ENCODE measurements at places on chromosomes 1 and 21.

- DNase-seq: peak; percentile 50
These were observed at the start of gene EFNA1 for GRCh38 chr1:155127105-155127966. EFNA1 (plus strand) TSS chr1:155127876; CDS start chr1:155127978, 102 bp downstream.

DNA sequence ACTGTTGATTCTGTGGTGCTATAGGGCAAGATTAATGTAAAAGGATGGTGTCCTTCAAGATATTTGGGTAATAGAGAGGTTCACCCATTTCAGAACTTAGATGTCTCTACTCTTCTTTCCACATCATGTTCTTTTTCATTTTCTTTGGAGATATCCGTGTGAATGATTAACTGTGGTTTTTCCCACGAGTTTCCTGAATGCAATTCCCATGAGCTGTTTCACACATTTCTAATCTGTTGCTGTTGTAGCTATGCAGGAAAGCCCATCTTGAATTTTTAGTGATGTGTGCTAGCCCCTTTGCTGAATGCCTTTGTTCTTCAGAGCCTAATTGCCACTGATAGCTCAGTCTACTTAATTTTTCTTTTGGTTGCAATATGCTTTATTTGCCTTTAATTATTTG is 27.6 kb downstream of the SNX27 start:
- DNase-seq: no peak

DNA sequence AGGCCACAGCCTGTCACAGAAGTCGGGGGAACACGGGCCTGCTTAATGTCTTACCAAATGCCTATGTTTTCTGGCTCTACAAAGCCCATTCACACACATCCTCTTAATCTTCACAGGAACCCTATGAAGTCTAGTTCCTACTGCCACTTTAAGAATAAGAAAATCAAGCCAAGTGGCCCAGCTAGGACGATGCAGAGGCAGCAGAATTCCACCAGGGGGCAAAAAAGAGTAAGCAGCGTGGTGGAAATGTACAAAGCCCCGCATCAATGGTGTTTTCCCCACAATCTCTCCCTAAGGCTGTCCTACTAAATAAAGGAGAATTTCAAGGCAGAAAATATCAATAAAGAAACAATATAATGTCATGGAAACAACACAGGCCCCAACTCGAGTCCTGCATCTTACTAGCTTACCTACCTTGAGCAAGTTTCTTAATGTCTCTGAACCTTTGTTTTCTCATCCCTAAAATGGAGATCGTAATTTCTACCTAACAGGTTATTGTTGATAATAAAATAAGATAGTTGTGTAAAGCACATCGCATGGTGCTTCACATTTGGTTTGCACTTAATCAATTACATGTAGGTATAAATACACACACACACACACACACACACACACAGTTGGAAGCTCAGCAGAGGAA is 21.4 kb downstream of the SEC16B start:
- DNase-seq: peak; percentile 45

GRCh38 chr1:93753791-93754763 is 72.4 kb upstream of the BCAR3 start:
- DNase-seq: no peak

DNA sequence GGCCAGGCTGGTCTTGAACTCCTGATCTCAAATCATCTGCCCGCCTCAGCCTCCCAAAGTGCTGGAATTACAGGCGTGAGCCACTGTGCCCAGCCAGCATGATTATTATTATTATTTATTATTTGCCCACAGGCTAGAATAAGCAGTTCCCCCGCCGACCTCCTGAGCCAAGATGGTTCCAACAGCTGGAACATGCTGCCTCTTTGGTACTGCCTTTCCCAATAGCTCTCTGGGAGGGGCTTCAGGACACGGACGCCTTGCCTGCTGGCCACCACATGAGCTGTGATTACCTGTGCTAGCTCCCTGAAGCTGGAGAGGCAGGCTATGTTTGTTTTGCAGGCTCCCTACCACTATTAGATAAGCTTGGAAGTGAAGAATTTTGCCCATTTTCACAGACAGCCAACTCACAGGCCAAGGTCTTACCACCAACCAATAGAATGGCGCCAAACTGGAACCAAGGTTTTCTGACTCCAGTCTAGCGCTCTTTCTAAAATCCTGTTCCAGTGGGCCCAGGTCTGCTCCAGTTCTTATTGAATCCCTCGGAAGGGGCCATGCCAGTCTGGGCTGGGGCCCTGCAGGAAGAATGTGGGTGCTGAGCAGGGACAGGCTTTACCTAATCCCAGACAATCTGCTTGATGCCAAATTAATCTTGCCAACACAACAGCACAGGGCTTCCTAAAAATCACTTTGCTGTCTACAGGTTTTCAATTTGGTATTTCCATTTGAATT is 2.1 kb upstream of the GPR61 start:
- DNase-seq: no peak

- DNase-seq: no peak
These were observed 22.1 kb downstream of the PADI2 start for GRCh38 chr1:17097147-17097546.

DNA sequence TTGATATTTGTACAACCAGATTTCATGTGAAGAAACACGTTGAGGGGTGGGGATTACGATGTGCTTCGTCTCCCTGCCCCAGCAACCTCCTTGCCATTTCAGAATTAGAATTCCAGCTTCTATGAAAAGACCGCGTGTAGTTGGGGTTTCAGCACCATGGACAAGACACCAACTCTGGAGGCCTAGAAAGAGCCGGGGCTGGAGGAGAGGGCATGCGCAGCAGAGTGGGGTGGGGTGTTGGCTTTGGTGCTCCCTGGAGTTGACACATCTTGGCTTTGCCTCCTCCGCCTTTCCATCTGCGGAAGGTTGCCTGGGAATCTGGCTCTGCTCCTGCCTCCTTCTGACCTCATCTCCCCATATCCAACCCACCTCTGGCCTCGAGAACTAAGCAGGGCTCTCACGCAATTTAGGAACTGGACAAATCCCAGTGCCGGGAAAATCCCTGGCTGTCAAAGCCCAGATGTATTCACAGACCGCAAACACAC is 11.8 kb downstream of the HTR6 start:
- DNase-seq: no peak

GRCh38 chr1:165633614-165634013 is 2.6 kb downstream of the MGST3 start:
- no peak for DNase-seq

DNA sequence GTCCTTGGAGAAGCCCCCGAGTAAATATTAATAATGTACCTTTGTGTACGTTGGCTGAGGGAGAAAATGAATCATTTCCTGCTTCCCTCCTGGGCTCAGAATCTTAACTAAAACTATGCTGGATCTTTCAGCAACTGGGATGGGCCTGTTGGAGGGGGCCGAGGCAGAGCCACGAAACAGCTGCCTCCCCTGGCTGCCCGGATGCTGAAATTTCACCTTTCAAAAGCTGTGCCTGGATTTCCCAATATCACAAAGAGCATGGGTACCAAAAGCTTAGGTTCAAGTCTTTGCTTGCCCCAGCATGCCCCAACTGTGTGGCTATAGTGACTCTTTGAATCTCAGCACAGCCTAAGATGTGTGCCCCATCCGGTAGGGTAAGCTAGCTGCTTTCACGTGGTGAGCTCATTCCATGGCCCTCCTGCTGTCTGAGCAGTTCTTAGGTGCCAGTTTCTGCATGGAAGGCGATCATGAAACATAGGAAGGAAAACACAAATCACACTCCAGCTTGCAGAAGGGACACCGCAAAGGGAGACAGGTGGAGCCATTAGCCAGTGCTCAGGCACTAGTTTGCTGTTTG is 473.5 kb downstream of the PTPRU start:
- DNase-seq: no peak

DNA sequence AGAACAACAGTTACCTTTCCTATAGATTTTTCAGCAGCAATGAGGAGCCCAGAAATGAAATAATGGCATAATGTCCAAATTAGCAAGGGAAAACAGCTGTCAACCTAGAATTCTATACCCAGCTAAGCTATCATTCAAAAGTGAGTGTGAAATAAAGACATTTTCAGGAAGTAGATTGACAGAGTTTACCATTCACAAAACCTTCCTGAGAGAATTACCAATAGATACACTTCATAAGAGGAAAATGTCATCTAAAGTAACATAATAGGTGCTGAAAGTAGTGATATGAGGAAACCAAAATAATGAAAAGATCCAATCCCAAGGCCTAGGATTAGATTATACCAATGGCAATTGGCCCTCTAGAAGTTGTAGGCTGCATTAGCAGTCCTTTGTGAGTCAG is 34.6 kb downstream of the OBSCN start:
- no peak for DNase-seq

GRCh38 chr1:56811331-56811730 is 7.9 kb downstream of the FYB2 start:
- DNase-seq: no peak

GRCh38 chr1:40898431-40898901 is 36.3 kb upstream of the CITED4 start:
- no peak for DNase-seq

DNA sequence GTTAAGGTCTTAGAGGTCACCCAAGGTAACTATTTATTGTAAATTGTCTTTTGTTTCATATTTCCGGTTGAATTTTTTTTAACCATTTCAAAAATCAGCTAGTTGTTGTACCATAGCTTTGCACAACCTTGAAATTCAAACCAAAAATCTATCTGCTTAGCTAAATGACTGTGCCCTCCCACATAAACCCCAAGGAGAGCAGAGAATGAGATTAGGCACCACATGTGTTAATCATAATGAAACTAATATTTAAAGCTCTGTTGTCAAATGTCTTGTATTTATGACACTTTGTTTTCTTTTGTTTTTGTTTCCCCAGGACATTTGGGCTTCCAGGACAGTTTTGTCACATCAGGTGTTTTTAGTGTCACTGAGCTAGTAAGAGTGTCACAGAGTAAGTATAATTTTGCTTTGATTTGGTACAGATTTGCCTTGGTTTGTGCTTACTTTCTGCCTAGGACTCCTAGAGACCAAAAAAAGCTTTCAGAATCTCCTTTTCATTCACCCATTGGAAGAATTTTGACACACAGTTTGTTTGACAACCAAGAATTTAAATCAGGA is 249.9 kb downstream of the NFIA start:
- no peak for DNase-seq

DNA sequence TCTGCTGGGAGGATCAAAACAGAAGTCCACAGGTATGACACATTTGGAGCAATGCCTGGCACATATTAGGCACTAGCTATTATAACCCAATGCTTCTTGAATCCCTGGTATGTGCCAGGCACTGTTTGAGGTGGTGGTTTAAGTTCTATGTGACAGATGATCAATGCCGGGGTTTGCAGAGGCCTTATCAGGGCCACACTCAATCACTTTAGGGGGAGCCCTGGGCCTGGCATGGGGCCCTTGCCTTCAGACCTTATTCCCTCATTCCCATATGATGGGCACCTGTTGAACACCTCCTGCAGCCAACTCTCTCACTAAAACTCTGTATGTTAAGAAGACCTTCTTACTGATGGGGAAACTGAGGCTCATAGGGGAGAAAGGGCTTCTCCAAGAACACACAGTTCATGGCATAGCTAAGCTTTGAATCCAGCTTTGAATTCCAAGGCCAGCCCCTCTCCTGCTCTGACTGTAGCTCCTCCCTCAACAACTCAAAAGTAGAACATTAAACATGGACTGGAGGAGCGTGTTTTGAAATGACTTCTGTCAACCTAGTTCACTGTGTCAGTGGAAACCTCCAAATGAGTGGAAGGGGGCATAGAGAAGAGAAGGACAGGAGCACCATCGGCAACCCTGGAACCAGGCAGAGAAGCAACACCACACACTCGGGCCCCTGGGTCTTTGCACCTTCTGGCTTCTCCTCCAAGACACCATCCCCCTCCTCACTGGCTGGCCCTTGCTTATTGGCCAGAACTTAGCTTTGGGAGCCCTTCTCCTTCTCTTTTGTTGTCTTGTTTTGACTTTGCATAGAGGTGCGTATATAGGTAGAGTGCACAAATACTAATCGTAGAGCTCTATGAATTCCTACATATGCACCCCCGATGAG is 6.6 kb upstream of the IFFO2 start:
- no peak for DNase-seq

DNA sequence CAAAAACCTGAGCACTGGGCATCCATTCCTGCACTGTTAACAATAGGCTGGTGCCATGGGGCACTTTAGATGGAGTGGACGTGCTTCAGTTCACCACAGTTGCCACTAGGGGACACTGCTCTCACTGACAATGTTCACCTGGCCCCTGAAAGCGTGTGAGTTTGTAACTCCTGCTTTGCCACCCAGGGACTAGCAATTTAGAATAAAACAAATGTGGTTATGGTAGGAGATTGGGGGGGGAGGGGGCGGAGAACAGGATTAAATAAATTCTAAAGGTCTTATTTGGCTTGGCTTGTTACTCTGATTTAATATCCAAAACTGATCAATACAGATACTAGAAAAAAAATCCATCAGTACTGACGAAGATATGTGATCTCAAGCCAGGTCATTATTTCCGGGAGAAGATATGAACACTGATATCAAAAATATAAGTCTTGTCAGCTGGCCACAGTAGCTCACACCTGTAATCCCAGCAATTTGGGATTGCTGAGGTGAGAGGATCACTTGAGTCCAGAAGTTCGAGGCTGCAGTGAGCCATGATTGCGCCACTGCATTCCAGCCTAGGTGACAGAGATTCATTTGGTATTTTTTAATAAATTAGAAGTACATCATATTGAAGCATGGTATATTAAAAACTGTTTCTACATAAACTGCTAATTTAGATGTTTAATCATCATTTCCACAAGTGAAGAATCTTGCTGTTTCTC is 23.2 kb downstream of the INTS7 start:
- peak; percentile 31 for DNase-seq

DNA sequence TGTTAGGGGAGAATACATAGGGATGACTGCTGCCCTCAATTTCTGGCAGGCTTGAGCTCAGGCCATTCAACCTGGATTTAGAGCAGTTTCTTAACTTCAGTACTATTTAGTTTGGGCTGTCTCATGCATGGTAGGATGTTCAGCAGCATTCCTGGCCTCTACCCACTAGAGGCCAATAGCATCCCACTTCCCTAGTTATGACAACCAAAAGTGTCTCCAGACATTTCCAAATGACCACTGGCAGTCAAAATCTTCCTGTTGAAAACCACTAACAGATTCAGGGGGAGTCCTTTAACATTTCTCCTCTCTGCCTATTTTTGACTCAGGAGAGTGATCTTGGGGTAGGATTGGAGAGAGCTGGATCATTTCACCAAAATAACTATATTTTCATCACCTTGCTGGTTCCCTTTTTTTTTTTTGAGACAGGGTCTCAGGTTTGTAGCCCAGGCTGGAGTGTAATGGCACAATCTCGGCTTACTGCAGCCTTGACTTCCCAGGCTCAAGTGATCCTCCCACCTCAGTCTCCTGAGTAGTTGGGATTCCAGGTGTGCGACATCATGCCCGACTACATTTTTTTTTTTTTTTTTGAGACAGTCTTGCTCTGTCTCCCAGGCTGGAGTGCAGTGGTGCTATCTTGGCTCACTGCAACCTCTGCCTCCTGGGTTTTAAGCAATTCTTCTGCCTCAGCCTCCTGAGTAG is 8.7 kb downstream of the GNAT2 start:
- DNase-seq: no peak

- DNase-seq: no peak
These were observed 61.4 kb downstream of the GNG4 start for GRCh38 chr1:235588156-235588555.

GRCh38 chr1:231313661-231314060 is 24.0 kb downstream of the EXOC8 start:
- DNase-seq: no peak

GRCh38 chr21:41095983-41096382 is 72.0 kb upstream of the BACE2 start:
- no peak for DNase-seq
